ENCODE measurements at places on chromosomes 13 and 19.

DNA sequence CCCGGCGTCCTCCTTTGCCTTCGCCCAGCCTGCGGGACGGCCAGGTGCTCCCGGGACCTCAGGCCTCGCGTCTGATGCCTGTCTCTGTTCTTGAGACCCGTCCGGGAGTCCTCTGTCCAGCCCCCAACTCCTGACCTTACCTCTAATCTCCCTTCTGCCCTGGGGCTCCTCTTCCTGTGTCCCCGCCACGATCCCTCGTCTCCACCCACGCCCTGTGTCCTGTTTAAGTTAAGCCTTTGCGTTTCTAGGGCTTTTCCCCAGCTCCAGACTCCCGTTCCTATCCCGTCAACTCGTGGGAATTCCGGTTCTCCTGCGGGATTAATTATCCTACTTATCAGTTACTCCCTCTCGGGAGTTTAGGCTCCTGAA lies 686 bp downstream of the LENG8 start:
- no peak for DNase-seq

DNA sequence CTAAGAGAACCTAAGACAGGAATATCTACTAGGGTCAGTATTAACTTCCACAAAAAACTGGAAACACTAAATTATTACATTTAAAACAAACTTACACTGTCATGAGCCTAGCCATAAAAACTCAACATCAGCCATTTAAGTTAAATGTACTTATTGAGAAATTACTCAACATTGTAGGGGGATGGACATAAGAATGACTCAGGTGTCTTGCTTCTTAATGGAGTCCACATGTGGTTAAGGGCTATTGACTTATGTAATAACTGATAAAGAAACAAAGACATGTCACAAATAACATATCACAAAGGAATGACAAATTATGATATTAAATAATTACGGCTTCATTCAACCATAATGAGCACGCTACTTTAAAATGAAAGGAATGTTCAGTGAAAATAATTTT lies 36.2 kb downstream of the CLDN10 start:
- no peak for DNase-seq

DNA sequence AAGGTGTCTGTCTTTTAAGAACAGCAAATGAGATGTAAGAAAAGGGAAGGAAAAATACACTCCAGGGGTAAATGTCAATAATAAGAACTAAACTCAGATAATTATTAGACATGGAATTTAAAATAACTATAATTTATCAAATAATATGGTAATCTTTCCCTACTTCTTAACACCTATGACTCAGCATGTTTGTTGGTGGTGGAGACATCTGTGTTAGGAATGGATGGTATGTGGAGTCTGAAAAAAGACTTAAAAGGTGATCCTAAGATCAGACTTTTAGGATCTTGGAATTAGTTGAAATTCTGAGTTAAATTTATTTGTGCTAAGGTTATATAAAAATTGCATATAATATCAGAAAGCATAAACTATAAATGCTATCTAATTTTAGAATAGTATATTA lies 915.1 kb downstream of the SLITRK5 start:
- no peak for DNase-seq

DNA sequence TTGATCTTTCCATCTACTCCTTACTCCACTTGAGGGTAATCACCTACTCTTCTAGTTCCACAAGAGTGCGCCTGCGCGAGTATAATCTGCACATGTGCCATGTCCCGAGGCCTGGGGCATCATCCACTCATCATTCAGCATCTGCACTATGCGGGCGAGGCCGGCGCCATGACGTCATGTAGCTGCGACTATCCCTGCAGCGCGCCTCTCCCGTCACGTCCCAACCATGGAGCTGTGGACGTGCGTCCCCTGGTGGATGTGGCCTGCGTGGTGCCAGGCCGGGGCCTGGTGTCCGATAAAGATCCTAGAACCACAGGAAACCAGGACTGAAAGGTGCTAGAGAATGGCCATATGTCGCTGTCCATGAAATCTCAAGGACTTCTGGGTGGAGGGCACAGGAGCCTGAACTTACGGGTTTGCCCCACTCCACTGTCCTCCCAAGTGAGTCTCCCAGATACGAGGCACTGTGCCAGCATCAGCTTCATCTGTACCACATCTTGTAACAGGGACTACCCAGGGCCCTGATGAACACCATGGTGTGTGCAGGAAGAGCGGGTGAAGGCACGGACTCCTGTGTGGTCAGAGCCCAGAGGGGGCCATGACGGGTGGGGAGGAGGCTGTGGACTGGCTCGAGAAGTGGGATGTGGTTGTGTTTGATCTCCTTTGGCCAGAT lies 2.7 kb upstream of the KLK2 start:
- peak; percentile 13 for DNase-seq

DNA sequence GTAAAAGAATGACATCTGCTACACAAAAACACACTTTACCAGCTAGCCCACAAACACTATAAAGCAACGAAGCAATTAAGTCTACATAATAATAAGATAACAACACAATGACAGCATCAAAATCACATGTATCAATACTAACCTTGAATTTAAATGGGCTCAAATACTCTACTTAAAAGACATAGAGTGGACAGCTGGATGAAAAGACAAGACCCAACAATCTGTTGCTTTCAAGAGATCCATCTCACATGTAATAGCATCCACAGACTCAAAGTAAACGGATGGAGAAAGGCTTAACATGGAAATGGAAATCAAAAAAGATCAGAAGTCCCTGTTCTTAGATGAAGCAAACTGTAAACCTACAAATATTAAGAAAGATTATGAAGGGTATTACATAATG lies 2175.9 kb downstream of the PCDH9 start:
- peak; percentile 38 for DNase-seq

DNA sequence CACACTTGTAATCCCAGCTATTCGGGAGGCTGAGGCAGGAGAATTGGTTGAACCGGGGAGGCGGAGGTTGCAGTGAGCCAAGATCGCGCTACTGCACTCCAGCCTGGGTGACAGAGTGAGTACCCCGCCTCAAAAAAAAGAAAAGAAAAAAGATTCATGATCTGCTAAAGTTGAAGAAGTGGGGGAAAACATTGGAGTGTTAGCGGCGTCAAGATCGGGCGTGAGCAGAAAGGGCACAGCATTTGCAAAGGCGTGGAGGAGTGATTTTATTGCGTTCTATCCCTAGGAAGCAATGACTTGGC lies 874 bp upstream of the DNM2 start:
- DNase-seq: no peak

- no peak for DNase-seq
These were observed 621 bp downstream of the SOX21 start for GRCh38 chr13:94711561-94712286.

DNA sequence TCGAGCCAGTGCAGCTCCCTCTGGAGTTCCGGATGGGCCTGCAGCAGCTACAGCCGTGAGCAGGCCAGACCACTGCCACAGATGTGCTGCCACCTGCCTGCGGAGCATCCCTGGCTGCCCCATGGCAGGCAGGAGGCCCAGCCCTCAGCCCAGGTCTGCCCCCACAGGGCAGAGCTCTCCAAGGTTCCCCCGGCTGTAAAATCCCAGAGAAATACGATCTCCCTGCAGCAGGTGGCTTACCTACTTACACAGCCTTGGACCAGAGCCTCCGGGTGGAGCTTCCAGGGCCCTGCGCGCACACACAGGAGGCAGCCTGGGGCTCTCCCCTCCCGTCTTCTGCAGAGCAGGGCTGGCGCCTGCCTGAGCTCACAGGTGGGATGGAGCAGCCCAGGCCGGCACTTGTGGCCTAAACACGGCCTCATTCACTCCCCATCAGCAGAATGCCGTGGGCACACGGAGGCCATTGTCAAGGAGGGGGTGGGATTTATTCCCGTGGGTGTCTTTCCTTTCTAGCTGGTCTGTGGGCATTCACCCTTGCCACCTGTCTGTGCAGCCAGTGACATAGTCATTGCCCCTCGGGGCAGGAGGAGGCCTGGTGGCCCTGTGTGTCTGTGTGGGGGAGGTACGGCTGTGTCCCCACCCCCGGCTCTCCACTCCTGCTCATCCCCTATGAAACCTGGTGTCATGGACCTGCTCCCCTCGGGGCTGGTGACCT lies 118.0 kb downstream of the KDM4B start:
- DNase-seq: no peak

DNA sequence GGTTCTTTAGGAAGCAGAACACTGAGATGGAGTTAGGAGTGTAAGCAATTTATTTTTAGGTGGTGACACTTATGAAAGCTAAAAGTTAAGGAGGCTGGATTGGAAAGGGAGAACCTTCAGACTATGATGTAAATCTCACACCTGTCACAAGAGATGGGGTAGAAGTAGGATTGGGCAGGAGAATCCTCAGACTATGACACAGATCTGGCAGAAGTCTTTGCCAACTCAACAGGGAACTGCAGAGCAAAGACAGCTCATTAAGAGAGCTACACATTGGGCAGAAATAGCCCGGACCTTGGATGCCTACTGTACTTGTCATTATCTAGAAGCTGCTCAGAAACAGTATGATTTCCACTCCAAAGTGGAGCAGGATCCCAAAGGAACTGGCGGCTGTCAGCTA lies 134.4 kb downstream of the DNAJC15 start:
- peak; percentile 80 for DNase-seq

- no peak for DNase-seq
These were observed 207.3 kb downstream of the DLEU7 start for GRCh38 chr13:50636007-50636704.

GRCh38 chr13:114339857-114340534 lies 25.7 kb downstream of the CHAMP1 start:
- no peak for DNase-seq

DNA sequence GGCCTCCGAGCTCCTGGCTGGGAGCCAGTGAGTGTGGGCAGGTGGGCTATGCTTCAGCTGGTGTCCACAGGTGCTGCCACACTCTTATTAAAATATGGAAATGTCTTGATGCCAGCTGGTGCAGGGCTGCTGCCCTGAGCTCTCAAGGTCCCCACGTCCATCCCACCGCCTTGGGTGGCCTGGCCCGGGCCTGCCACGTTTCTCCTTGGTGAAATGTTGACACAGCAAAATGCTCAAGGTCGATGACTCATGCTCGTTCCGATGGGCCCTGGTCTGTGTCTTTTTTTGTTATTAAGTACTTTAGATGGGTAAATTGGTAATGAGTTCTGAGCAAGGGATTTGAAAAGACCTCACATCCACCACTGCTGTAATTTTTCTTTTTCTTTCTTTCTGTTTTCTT lies 524.7 kb downstream of the MYO16 start:
- DNase-seq: no peak

GRCh38 chr13:106393776-106394175 lies 141.7 kb downstream of the EFNB2 start:
- DNase-seq: no peak

DNA sequence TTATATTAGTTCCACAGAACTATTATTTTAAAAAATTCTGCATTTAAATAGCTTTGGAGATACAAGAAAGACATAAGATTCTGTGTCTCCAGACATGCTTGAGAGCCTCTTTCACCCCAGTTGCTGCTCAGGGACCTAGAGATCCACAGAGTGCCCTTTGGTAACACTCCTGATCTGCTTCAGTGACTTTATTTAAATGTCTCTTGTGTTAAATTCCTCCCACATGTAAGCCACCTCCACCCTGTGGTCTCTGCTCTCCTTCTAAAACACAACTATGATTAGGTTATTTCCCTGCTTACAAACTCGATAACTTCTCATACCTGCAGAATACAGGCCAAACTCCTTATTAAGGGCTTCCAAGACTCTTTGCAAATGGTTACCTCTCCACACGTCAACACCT lies 141.0 kb downstream of the RFC3 start:
- no peak for DNase-seq

GRCh38 chr19:511101-511851 lies 4.0 kb downstream of the TPGS1 start:
- no peak for DNase-seq

- peak; percentile 67 for DNase-seq
These were observed 60.6 kb upstream of the SERP2 start for GRCh38 chr13:44312834-44313551.

- DNase-seq: no peak
These were observed 14.8 kb downstream of the RABAC1 start for GRCh38 chr19:41944336-41944735.

DNA sequence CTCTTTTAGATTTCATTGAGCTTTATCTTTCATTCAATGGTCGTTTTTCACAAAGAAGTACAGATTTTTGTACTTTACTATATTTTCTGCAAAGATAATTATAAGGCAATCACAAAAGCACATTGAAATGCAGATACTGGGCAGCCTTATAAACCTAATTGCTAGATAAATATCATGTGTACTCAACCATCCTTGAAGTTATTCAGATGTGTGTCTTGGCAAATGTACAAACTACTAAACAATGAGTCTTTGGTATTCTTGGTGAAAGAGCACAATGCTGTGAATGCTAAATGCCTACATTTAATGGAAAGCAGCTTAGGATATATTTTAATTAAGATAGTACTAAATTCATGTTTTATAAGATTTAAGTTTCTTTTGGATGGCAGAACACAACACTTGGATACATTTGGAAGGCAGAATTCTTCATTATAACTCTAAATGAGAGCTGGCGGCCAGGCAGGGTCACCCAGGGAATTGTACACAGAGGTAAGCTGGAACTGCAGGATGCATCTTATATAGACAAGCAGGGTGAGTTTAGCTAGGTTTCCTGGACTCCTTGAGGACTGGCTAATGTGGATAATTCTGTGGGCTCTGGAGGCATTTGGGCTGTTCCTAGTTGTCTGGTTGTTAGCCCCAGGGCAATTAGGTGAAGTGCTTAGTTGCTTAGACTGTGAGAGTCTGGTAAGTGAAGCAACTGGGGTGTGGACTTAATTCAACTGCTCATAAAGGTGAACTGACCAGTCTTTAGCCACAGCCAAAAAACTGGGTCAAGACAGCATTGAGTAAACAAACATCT lies 286.6 kb downstream of the PCDH20 start:
- peak; percentile 10 for DNase-seq

GRCh38 chr13:110826861-110827672 lies 87.8 kb downstream of the ANKRD10 start:
- peak; percentile 40 for DNase-seq

DNA sequence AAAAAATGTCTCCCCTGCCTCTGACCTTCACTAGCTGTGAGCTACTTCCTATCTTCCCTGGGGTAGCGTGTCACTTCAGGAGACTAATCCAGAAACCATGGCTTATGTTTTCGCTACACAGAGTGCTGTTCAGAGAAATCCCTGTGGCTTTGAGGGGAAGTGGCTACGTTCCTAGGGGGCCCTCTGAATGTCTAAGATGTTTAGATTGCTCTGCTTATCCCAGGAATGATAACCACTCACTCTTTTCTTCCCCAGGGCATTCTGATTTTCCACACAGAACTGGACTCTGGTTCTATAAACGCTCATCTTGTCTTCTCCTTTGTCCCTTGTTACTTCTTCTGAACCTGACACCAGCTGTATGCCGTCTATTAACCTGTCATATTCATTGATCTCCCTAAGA lies 572.5 kb downstream of the OLFM4 start:
- no peak for DNase-seq

- DNase-seq: no peak
These were observed 15.5 kb upstream of the ERCC1 start for GRCh38 chr19:45439190-45439568.
